ENCODE measurements at places on chromosomes 5 and 9.

DNA sequence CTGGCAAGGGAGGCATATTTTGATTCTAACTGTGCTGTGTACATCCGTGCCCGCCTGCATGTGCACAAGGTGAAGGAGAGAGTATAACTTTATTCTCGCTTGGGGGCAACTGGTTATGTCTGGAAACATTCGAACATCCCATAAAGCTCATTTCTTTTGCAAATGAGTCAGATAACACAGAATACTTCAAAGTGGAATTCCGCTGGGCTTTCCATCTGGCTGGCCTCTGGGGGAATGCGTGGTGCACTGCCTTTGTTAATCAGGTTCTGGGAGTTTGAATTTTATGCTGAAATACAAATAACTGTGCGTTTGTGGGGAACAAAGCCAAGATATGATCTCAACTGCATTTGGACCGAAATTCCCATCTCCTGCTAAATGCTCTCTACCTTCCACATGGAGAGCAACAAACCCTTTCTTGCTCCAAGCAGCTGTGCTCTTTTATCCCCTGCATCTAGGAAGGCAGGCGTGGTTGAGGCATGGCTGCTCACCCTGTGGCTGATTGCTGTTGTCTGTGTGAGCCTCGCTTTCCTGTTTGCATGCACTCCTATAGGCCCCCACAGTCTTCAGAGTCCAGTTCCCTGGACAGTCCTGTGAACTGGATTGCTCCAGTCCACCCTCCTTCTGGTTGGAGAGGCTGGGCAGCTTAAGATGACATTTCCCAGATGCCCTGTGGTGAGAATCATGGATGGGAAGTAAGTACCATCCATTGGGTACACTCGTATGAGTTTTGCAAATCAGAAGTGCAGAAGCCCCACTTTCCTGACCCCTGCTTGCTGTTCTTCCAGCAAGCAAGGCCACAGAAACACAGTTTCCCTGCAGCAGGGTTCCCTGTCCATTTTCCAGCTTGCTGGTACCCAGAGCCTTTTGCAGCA, 82.9 kb upstream of the ALDH1B1 start:
- no peak for DNase-seq

DNA sequence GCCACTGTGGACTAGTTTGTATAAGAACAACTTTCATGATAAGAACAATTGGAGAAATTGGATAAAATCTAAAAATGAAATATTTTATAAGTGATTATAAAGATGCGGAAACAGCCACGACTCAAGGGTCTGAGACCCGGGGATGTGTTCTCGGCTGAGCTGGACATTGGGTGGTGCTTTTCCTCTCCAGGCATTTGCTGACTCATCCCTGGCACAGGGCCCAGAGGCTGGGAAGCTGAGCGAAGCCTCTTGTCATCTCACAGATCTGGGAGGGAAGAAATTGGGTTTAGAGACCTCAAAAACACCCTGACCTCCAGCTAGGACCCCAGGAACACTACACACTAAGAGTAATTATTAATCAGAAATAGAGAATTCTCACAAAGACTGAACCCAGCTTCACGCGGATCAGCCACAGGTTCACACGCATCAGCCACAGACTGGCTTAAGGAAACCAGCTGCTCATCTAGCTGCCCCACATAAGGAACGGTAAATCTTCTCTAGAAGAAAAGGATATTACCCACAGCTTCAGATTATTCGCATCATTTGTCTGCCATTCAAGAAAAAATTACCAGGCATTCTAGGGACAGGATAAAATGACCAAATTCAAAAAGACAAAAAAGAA, 2.8 kb upstream of the OR2V1 start:
- DNase-seq: no peak

GRCh38 chr9:22241611-22242010, 205.0 kb upstream of the DMRTA1 start:
- no peak for DNase-seq

- no peak for DNase-seq
Measured at GRCh38 chr5:143896516-143896915, 84.6 kb downstream of the HMHB1 start.

Measured in stimulated activated CD8-positive, alpha-beta memory T cell treated with anti-CD3 and anti-CD28 coated beads, Interleukin-7, amount 100 ng/mL, for 24 hours (primary cell).